Thyroid gland (tissue), 4 donors: ENCODE measurements at places on chromosomes 7 and 10.

- H3K27ac ChIP-seq, result peak overlapping the region; percentile 32
- no peaks in the 10 kb centered on the region for H3K27me3 ChIP-seq
- H3K4me3 ChIP-seq, result no peak overlapping the region
- peak; percentile 76 for DNase-seq
- peaks cover 7% of the 10 kb centered on the region for H3K4me1 ChIP-seq
Observed at GRCh38 chr10:21078410-21079329, 181.6 kb upstream of the NEBL start.

DNA sequence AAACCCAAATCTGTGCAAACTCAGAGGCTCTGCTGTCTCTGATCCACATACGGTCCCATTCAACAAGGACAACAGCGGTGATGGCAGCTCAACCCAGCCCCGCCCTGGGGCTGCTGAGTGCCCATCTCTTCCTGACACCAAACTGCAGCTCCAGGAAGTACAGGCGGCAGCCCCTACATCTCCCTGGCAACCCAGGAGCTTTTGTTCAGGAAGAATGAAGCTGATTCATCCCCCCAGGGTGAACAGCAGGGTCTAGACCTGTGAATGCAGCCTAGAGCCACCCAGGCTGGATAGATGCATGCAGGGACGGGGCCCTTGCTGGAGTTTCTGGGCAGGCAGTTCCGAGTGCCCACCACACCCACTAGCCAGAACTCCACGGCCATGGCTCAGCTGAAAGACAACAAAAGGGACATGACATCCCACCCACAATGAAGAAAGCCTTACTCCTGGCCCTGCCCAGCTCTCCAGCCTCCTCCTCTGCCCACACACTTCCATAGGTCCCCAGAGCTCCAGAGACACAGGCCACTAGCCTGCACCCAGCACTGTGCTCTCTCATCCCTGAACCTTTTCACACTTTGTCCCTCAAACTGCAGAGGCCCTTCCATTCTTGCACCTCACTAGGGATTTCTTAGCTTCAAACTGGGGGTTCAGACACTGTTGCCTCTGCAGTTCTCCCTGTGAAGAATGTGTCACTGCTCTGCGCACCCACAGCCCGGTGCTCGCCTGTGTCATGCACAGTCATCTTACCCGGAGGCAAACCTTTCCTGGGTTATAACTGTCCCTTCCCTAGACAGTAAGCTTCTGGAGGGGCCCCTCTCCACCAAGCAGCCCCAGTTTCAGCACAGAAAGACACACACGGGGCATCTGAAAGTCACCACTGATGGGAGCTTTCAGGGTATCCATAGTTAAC lies 99.1 kb downstream of the GRID1 start:
- no peak overlapping the region for H3K4me3 ChIP-seq
- no peak overlapping the region for H3K27ac ChIP-seq
- H3K36me3 ChIP-seq, result no peaks in the 10 kb centered on the region
- peaks cover 26% of the 10 kb centered on the region for H3K4me1 ChIP-seq

- no peak overlapping the region for H3K27ac ChIP-seq
- H3K27me3 ChIP-seq, result no peaks in the 10 kb centered on the region
- no peaks in the 10 kb centered on the region for H3K36me3 ChIP-seq
- no peaks in the 10 kb centered on the region for H3K4me1 ChIP-seq
- DNase-seq, result no peak
Observed at GRCh38 chr10:126196281-126196680, 192.0 kb downstream of the ADAM12 start.

- H3K27ac ChIP-seq, result no peak overlapping the region
- no peak overlapping the region for H3K4me3 ChIP-seq
- no peaks in the 10 kb centered on the region for H3K27me3 ChIP-seq
- H3K36me3 ChIP-seq, result no peaks in the 10 kb centered on the region
- H3K4me1 ChIP-seq, result no peaks in the 10 kb centered on the region
- no peak for DNase-seq
Observed at GRCh38 chr7:92158660-92159575, 20.0 kb downstream of the LRRD1 start.

GRCh38 chr7:70679661-70680060 lies 452.3 kb upstream of the GALNT17 start:
- H3K4me3 ChIP-seq, result no peak overlapping the region
- H3K27me3 ChIP-seq, result no peaks in the 10 kb centered on the region
- no peaks in the 10 kb centered on the region for H3K36me3 ChIP-seq
- H3K4me1 ChIP-seq, result no peaks in the 10 kb centered on the region
- no peak for DNase-seq
- no peak overlapping the region for H3K27ac ChIP-seq

DNA sequence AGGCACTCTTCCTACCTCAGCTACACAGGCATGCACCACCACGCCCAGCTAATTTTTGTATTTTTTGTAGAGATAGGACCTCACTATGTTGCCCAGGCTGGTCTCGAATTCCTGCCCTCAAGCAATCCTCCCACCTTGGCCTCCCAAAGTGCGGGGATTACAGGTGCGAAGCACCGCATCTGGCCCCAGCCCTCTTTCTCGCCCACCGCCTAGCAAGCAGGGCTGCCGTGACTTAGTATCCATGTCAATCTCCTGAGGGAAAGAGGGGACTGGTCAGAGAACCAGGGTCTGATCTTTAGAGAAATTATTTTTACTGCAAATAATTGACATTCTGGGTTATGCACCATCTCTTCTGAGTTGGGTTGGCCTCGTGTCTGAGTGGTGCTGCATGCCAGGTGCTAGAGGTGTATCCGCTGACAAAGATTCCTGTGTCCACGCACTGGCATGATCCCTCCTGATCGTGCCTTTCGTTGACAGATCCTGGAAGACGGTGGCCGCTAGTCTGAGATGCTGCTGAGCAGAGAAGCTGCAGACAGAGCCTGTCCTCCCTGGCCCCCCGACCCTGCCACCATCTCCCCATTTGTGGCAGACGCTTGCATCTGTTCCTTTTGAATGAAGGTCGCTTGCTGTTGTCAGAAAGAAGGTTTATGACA lies 22.7 kb downstream of the WIPI2 start:
- peaks cover 27% of the 10 kb centered on the region for H3K36me3 ChIP-seq
- H3K27ac ChIP-seq, result no peak overlapping the region
- H3K4me3 ChIP-seq, result no peak overlapping the region
- H3K27me3 ChIP-seq, result no peaks in the 10 kb centered on the region

DNA sequence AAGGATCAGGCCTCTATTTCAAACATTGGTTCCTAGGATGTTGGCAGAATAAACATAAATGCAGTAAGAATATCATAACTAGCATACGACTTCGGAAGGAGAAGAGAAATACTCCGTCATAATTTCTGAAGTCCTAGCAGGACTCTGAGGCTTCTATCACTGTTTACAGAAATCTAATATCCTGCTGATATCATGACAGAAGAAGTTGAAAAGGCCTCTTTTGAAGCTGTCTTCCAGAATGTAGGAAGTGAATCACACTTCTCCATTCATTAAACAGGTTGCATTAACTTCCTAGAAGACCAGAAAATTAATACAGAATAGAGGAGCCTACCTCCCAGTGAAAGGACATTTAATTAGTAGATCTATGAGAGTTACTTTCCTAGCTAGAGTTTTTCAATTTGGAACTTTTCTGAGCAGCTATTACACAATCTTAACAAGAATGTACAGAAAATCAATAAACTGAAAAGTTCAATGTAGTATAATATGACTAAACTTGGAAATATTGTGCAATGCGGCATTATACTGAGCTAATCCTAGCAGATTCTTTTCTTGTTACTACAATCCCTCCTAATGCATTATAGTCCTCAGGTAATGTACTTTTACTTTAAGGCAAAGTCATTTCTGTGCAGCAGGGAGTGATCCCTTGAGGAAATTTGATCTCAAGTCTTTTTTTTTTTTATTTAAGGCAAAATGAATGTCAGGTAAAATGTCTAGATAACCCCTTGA lies 622.6 kb upstream of the CELF2 start:
- no peak for DNase-seq
- H3K36me3 ChIP-seq, result no peaks in the 10 kb centered on the region
- no peaks in the 10 kb centered on the region for H3K4me1 ChIP-seq
- H3K27me3 ChIP-seq, result no peaks in the 10 kb centered on the region

- peaks cover 26% of the 10 kb centered on the region for H3K36me3 ChIP-seq
- no peak overlapping the region for H3K27ac ChIP-seq
- H3K4me3 ChIP-seq, result no peak overlapping the region
- no peaks in the 10 kb centered on the region for H3K27me3 ChIP-seq
- peaks cover 18% of the 10 kb centered on the region for H3K4me1 ChIP-seq
Observed at GRCh38 chr10:17240616-17241015, 12.6 kb downstream of the VIM start.

DNA sequence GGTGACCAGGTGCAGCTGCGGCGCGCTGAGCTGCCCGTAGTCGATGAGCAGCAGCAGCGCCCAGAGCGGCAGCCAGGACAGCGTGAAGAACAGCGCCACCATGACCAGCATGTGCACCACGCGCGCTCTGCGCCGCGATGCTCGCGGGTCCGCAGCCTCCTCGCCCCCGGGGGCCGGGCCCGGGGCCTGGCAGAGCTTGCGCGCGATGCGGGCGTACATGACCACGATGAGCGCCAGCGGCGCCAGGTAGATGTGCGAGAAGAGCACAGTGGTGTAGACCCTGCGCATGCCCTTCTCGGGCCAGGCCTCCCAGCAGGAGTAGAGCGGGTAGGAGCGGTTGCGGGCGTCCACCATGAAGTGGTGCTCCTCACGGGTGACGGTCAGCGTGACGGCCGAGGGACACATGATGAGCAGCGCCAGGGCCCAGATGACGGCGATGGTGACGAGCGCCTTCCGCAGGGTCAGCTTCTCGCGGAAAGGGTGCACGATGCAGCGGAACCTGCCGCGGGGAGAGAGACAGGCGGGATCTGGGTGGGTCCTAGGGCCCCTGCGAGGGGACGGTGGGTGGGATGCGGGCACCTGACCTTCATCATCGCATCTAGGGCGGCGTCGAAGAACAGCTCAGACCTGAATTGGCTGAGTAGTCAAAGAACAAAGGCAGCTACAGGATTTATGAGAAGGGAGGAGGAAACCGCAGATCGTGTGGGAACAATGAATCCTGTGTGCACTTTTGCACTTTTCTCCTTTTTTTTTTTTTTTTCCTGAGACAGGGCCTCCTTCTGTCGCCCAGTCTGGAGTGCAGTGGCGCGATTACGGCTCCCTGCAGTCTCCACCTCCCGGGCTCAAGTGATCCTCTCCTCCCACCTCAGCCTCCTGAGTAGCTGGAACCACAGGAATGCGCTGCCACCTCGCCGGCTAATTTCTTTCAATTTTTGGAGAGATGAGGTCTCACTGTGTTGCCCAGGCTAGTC lies 22.4 kb upstream of the PPA1 start:
- H3K36me3 ChIP-seq, result no peaks in the 10 kb centered on the region
- no peak overlapping the region for H3K27ac ChIP-seq
- H3K4me3 ChIP-seq, result no peak overlapping the region
- peaks cover 3% of the 10 kb centered on the region for H3K4me1 ChIP-seq

DNA sequence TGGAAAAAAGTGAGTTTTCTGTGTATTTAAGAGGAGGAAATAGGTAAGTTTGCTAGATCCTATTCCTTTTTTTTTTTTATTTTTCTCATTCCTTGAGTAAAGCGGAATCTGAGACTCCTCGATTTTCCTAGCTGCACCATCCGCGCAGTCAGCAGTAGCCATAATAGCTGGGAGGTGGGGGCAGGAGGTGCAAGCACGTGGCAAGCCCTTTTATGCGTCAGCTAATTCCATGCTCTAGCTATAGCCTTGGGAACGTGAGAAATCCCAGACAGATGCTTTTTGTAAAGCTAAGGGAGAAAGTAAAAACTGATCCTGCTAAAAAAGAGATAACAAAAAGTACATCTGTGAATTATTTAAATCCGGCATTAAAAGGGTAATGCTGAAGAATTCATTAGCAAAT lies 33.2 kb upstream of the TPK1 start:
- no peaks in the 10 kb centered on the region for H3K4me1 ChIP-seq
- H3K27ac ChIP-seq, result no peak overlapping the region
- no peaks in the 10 kb centered on the region for H3K27me3 ChIP-seq
- H3K36me3 ChIP-seq, result no peaks in the 10 kb centered on the region
- no peak for DNase-seq

DNA sequence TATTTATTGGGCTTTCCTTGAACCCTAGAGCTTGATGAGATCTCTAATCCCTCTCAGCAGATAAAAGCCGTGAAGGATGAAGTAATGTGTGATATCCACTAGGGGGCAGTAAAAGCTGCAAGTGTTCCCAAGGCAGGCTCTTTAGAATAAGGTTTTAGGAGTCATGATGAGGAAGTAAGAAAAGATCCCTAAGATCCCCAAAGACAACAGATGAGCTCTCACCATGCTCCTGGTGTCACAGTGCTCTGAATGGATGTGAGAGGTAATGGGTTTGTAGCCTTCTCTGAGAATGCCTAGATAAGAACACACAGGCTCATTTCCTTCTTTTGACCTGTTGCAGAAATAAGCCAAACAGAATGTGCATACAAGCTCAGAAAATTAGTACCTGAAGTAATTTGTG lies 70.4 kb upstream of the ITPRID1 start:
- no peak overlapping the region for H3K4me3 ChIP-seq
- H3K27ac ChIP-seq, result no peak overlapping the region
- no peaks in the 10 kb centered on the region for H3K36me3 ChIP-seq
- H3K4me1 ChIP-seq, result no peaks in the 10 kb centered on the region
- no peak for DNase-seq

GRCh38 chr10:61904733-61905725 lies 3.5 kb downstream of the ARID5B start:
- H3K4me1 ChIP-seq, result no peaks in the 10 kb centered on the region
- no peak for DNase-seq
- no peak overlapping the region for H3K4me3 ChIP-seq
- peak overlapping the region; percentile 9 for H3K27ac ChIP-seq

- DNase-seq, result no peak
- no peak overlapping the region for H3K27ac ChIP-seq
- no peaks in the 10 kb centered on the region for H3K36me3 ChIP-seq
- H3K4me1 ChIP-seq, result no peaks in the 10 kb centered on the region
- H3K27me3 ChIP-seq, result no peaks in the 10 kb centered on the region
- no peak overlapping the region for H3K4me3 ChIP-seq
Observed at GRCh38 chr10:30619966-30620365, 9.6 kb downstream of the LYZL2 start.

GRCh38 chr10:100781145-100781665 lies 35.8 kb downstream of the PAX2 start:
- no peaks in the 10 kb centered on the region for H3K36me3 ChIP-seq
- no peak for DNase-seq
- H3K27ac ChIP-seq, result no peak overlapping the region
- no peaks in the 10 kb centered on the region for H3K4me1 ChIP-seq

DNA sequence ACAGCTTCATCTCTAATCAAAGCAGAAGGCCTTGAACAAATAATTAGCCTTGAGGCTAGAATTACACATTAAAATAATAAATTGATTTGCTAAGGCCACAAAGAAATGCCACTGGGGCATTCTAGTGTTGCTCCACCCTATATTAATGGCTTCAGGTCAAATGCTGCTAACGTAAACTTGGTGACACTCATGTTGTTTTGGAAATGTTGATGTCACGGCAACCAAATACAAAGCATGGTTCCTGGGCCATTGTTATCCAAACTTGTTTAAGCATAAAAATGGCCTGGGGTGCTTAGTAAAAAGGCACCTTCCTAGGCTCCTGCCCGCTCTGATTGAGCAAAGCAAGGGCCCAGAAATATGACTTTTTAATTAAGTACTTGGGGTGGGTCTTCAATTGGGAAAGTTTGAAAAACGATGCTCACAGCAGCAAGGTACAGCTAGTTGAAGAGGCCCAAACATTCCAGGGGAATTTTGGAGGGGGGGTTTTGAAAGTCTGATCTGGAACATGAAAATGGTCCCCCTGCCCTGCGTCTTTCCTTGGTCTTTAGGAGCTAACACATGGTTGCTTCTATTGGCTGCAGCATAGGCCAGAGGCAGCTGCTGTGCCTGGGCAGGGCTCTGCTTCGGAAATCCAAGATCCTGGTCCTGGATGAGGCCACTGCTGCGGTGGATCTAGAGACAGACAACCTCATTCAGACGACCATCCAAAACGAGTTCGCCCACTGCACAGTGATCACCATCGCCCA lies 67.8 kb downstream of the ABCC2 start:
- DNase-seq, result no peak
- no peaks in the 10 kb centered on the region for H3K4me1 ChIP-seq
- no peaks in the 10 kb centered on the region for H3K27me3 ChIP-seq
